ENCODE measurements at places on chromosomes 4 and X. TPM values are rescaled to one million over a fixed set of nuclear protein-coding genes. Genes with fewer than 3 reads are reported as not detected.

AWAT2 gene
- not detected for total RNA-seq

TMSB15C gene
- 2.1 TPM for total RNA-seq

CXorf49 gene
- total RNA-seq: not detected

AKAP14 gene
- total RNA-seq: 0.28 TPM

CTAG1A gene
- total RNA-seq: not detected

Data from Panc1 (cell line).